Right ventricle myocardium inferior (tissue), 1 donor: ENCODE measurements at places on chromosomes 16 and 17. TPM values are rescaled to one million over a fixed set of nuclear protein-coding genes. Genes with fewer than 3 reads are reported as not detected.
A peak's percentile ranks its signal among the peaks of the same experiment; 100 is the strongest.

NLRC5 gene
- total RNA-seq = 8.6 TPM

DNA sequence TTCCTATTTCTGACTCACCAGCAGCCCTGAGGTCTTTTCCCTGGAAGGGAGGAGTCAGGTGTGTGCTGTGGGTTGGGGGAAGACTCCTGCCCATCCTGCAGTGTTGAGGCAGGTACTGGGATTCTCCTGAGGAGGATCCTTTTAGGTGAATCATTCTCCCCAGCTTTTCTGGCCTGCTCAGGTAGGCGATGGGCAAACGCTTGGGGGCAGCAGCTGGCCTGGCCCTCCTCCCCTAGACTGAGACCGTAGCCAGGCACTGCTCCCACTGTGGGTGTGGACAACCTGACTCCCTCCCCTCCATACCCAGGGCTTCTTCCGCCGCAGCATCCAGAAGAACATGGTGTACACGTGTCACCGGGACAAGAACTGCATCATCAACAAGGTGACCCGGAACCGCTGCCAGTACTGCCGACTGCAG, 15.1 kb downstream of the GJD3 start:
- no peak for DNase-seq

GJD3 gene
- total RNA-seq = 0.92 TPM

GRCh38 chr16:4461250-4462085, 13.0 kb downstream of the NMRAL1 start:
- no peak for DNase-seq

CDT1 gene
- 0.65 TPM for total RNA-seq

MYH2 gene
- not detected for total RNA-seq

DNA sequence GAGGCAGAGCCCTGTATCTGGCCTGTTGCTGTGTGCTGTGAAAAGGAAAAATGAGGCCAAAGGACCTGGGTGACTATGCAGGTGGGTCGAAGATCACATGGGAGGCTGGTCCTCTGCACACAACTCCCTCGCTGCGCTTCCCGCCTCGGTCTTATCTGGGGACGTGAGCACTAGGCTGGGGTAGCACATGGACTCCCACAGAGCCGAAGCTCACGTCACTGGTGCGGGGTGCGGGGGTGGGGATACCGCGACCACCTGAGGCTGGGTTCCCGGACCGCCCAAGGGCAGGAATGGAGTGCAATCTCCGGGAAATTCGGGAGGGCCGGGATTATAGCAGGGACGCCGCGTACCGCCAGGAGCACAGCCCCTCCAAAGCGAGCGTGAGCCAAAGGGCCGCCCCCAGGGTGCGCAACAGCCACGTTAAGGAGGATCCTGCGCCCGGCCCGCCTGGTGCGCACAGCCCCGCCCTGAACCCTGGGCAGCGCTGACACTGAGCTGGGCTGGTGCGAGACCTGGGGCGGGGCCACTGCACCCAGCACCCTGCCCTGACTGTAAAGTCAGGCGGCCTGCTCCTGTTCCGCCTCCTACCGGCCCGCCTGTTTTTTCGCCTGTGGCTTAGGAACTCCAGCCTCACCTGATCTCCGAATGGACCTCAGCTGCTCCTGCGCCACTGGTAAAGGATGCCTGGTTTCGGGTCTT, 4.8 kb downstream of the MT1A start:
- peak; percentile 80 for DNase-seq

- DNase-seq = no peak
Measured at GRCh38 chr17:34154961-34155730, 99.9 kb upstream of the CCL2 start.

GRCh38 chr17:79186406-79186805, 111.8 kb downstream of the ENGASE start:
- peak; percentile 11 for DNase-seq

P3H4 gene
- 7.8 TPM for total RNA-seq

KRT17 gene
- not detected for total RNA-seq

DNA sequence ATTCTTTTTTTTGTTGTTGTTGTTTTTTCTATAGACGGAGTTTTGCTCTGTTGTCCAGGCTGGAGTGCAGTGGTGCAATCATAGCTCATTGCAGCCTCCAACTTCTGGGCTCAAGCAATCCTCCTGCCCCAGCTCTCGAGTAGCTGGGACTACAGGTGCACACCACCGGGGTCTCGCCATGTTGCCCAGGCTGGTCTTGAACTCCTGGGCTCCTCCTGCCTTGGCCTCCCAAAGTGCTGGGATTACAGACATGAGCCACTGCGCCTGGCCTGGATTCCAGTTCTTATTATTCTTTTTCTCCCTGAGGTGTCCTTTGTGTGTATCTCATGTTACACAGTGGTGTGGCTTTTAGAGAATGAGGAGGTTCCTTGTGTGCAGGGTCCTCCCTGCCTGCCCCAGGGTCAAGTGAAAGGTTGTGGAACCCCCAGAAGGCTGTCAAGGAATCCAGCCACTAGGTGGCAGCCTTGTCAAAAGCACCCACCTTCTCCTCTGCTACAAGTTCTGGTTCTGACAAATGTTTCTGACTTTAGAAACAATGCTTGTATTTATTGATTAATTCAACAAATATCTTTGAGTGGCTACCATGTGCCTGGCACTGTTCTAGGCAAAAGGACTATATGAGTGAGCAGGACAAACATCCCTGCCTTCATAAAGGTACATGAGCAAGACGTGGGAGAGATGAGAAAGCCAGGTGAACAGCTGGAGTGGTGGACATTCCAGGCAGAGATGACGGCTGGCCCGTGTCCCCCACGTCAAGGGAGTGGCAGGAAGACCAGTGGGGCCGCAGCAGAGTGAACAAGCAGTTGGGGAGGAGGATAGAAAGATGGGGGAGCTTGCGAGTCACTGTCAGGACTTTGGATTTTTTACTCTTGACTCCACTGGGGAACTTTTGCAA, 112.4 kb downstream of the SPECC1 start:
- DNase-seq = no peak

GRCh38 chr17:59753522-59754467, 46.3 kb downstream of the VMP1 start:
- no peak for DNase-seq

TNFRSF12A gene
- total RNA-seq = 42.8 TPM

GRCh38 chr17:16446338-16446983, 31.1 kb downstream of the TRPV2 start:
- no peak for DNase-seq

DNA sequence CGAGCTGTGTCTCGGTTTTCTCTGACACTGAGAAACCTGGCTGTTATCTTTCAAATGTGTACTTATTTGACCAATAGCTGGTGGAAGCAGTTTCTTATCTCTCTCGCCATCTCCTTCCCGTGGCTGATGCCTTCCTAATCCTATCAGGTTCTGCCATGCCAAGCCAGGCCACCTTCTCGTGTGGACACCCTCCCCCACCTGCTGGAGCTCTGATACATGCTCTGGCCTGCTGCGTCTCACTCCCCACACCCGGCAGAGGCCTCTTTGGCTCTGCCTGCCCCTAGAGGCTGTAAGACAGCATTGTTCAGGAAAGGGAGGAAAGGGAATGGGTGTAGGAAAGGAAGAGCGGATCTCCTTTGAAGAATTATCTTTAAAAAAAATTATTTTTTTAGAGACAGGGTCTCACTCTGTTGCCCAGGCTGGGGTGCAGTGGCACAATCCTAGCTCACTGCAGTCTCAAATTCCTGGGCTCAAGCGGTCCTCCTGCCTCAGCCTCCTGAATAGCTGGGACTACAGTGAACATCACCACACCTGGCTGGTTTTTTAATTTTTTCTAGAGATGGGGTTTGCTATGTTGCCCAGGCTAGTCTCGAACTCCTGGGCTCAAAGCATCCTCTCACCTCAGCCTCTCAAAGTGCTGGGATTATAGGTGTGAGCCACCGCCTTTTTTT, 7.5 kb upstream of the ARMC5 start:
- DNase-seq = peak; percentile 69

GRCh38 chr17:47099451-47099986, 89.6 kb downstream of the CDC27 start:
- no peak for DNase-seq

DNA sequence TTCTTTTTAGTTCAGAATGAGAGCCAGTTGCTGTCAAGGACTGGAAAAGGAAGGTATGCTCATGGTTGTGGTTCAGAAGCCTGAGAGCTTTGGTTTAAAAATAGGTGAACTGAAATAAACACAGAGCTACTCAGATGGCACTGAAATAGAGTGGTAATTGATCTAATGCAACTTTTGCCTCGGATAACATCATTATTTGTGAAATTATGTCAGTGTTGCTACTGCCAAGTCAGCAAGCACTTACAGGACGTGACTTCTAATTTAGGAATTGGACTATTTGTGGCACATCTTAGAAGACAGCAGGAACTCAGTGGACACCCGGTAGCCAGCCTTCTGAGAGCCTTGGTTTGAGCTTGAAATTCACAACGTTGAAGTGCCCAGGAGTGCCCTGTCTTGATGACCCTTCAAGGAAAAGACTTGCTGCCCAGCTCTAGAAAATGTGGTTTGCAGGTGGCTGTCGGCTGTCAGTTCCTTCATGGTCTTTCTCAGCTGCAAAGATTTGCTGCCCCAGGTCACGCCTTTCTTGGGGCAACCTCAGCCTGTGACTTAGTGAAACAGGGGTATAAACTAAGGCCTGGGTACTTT, 42.0 kb upstream of the XYLT1 start:
- no peak for DNase-seq

DNA sequence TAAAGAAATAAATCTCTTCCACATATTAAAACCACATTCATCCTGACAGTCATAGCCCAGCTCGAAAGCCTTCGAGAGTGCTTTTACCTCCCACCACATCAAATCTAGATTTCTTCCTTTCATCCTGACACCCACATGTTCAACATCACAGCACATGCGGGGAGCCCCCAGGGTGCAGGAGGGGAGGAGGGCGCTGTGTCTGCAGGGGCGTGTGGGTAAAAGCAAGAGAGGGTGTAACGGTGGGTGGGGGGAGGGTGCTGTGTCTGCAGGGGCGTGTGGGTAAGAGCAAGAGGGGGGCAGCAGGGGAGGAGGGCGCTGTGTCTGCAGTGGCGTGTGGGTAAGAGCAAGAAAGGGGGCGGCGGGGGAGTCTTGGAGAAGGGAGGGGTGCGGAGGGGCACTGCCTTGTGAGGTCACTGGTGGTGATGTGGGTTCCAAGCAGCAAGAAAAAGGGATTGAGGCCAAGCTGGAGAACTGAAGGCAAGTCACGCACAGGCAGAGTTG, 34.7 kb downstream of the ADCY9 start:
- no peak for DNase-seq

- DNase-seq = peak; percentile 79
Measured at GRCh38 chr17:18093616-18094408, 6.1 kb downstream of the DRG2 start.

DNA sequence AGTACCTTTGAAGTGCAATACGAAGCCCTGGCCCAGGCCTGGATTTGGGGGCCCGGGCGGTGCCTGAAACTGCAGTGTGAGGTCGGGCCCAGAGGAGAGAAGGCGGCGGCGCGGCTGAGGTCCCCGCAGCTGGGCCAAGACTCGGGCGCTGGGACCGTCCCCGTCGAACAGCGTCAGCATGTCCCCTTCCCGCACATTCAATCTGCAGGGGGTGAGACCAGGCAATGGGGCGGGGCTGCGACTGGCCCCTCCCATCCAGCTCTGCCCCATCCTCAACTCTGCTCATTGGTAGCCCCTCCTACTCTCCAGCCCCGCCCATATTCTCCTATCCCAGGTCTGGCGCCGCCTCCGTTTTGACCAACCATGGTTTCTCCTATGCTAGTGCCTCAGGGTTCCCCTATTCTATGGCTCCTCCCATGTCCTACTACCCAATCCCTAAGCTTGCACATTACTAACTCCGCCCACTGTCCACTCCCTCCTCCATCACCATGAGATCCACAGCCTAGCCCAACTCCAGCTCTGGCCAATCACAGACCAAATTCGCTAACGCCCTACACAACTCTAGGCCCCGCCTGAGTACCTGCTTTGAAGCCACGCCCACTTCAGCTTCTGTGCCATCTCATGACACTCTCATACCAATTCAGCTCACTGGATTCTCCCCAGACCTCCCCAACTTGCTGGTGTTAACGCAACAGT, 14.4 kb upstream of the CDIPT start:
- DNase-seq = no peak

KRTAP3-1 gene
- total RNA-seq = not detected

GRCh38 chr17:50649042-50649908, 14.6 kb downstream of the ABCC3 start:
- DNase-seq = no peak

DNA sequence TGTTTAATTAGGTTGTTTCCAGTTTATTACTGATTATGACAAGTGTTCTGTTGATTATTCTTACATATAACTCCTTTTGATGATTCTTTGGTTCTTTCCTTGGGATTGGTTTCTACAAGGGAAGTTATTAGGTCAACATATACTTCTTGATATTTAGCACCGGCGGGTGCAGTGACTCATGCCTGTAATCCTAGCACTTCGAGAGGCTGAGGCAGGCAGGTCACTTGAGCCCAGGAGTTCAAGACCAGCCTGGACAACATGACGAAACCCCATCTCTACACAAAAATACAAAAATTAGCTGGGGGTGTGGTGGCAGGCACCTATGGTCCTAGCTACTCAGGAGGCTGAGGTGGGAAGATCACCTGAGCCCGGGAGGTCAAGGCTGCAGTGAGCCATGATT, 120.2 kb upstream of the HAS3 start:
- DNase-seq = no peak

DNA sequence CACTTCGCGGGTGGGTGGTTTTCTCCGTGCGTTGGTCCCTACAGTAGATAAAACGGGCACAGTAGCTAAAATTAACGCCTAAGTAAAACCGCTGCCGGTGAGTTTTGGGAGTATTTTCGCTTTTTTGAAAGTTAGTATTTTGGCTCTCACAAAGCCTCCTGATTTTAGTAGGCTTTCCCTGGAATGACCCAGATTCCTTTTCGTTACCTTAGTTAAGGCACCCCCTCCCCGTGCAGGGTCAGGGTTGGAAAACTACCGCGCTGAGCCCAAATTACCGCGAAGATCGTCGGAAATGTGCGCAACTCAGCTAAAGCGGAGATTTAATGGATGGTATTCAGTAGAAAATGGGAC, 28.3 kb upstream of the ST6GALNAC1 start:
- no peak for DNase-seq

RBFOX1 gene
- total RNA-seq = 68.4 TPM

- DNase-seq = no peak
Measured at GRCh38 chr16:88566158-88566557, 4.0 kb upstream of the ZC3H18 start.

GRCh38 chr16:2196162-2196980, at the start of gene CASKIN1:
CASKIN1 (minus strand) TSS chr16:2196605; CDS start chr16:2196432, 173 bp downstream.
- no peak for DNase-seq

DNA sequence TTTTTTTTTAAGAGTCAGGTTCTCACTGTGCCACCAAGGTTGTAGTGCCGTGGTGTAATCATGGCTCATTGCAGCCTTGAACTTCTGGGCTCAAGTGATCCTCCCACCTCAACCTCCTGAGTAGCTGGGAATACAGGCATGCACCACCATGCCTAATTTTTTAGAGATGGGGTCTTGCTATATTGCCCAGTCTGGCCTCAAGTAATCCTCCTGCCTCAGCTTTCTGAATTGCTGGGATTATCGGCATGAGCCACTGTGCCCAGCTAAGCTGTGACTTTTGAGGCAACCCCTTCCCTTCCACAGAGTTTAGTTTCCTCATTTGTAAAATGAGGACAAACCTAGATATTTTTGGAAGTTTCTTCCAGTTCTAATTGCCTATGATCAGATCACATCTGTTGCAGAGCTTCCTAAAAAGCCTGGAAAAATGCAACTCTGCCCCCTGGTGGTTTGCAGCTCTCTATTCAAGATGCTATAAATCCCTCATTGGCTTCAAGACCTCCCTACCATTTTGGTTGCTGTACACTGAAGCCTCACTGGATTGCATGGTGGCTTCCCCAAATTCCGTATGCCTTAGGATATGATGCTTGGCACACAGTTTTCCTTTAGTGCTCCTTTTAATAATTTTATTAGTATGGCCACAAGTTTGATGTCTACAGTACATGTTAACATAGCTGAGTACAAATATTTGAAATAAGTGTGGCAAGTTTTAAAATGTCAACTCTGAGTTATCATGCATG, 19.3 kb downstream of the GDE1 start:
- no peak for DNase-seq

CHRNE gene
- total RNA-seq = 0.41 TPM

- no peak for DNase-seq
Measured at GRCh38 chr17:29847527-29848400, 82.3 kb downstream of the SSH2 start.
